Heart left ventricle (tissue), 16 donors: ENCODE measurements at places on chromosomes 12 and 14. TPM values are rescaled to one million over a fixed set of nuclear protein-coding genes. Genes with fewer than 3 reads are reported as not detected.
A peak's percentile ranks its signal among the peaks of the same experiment; 100 is the strongest.

The LHX5 gene
- not detected for total RNA-seq

GRCh38 chr14:99660794-99661193, 15.9 kb downstream of the HHIPL1 start:
- no peak for DNase-seq

GRCh38 chr14:104431351-104431928, 148.1 kb upstream of the C14orf180 start:
- DNase-seq, result peak; percentile 44

DNA sequence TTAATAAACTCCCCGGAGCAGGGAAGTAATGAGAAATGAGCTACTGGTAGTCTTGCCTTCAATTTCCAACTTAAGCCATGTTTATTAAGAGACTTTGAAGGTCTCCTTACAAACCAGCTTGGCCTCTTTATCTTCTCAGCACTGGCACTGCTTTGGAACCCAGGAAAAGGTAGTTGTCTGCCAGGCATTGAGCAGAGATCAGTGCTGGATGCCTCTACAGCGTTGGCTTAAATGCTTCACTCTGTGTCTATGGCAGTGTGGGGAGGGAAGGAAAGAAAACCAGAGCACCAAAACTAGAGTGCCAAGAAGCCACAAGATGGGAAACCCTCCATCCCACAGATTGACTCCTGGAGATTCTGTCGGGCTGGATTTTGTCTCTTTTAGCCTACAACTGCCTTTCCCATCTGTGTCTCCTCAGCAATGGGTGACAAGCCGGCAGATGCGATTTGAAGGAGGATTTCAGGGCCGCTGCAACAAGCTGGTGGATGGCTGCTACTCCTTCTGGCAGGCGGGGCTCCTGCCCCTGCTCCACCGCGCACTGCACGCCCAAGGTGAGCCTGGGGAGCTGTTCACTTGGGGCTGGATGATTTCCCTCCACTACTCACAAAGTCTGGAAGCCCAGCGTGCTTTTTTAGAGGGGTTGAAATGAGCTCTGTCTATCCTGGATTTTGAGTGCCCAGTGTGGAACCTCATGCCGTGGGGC, 57.3 kb downstream of the FNTB start:
- DNase-seq, result no peak
